Psoas muscle (tissue), 8 donors: ENCODE measurements at places on chromosomes 1 and 21. TPM values are rescaled to one million over a fixed set of nuclear protein-coding genes. Genes with fewer than 3 reads are reported as not detected.

DNA sequence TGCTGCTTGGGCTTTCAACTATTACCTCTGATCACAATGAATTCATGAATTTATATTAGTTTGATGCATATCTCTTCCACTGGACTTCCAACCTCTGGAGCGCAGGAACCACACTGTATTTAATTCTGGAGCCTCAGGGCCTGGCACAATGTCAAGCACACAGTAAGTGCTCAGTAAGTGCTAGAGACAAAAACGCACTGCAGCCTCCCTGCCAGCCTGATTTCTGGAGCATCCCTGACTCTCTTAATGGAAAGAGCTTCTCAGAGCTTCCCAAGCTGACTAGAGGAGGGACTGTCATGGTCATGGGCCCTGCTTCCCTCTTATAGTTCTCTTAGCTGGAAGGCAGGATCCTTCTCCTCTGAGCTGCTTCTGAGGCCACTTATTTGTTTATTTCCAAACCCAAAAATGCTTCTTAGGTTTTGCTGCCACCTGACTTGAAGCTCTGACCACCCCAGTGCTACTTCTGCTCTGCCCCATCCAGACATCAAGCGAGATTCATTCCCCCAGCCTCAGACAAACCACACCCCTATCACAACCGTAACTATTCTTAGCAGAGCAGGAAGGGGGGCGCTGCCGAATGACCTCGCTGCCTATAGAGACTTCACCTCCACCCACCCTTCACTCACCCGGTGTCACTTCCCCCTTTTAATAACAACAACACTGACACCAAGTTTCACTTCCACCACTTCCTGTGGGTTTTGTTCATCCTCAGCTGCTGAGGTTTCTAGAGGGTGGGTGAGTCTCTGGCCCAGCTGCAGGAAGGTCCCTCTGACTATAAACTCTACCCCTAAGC lies 33.6 kb downstream of the NUAK2 start:
- no peaks in the 10 kb centered on the region for H3K27me3 ChIP-seq
- peaks cover 19% of the 10 kb centered on the region for H3K4me1 ChIP-seq
- no peak overlapping the region for H3K27ac ChIP-seq
- H3K4me3 ChIP-seq: no peak overlapping the region
- H3K36me3 ChIP-seq: no peaks in the 10 kb centered on the region
- DNase-seq: no peak

The LCE2B gene
- not detected for total RNA-seq

DNA sequence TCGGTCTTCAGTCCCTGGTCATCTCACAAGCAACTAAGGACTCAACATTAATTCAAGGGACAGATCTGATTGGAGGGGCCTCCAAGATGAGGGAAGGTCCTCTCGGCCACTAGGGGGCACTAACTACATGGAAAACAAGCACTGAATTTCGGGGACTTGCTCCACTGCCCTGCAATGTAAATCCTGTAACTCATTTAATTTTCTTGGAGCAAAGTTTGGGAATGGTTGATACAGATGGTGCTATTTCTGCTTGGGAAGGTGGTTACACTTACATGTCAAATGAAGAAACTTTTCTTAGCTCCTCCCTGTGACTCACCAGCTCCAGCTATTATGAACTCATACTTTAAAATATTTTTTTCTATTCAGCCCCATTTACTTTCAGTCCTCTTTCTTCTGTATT lies 97.4 kb upstream of the KCNJ15 start:
- no peaks in the 10 kb centered on the region for H3K27me3 ChIP-seq
- no peaks in the 10 kb centered on the region for H3K36me3 ChIP-seq
- no peak for DNase-seq
- H3K4me1 ChIP-seq: no peaks in the 10 kb centered on the region
- no peak overlapping the region for H3K4me3 ChIP-seq

DNA sequence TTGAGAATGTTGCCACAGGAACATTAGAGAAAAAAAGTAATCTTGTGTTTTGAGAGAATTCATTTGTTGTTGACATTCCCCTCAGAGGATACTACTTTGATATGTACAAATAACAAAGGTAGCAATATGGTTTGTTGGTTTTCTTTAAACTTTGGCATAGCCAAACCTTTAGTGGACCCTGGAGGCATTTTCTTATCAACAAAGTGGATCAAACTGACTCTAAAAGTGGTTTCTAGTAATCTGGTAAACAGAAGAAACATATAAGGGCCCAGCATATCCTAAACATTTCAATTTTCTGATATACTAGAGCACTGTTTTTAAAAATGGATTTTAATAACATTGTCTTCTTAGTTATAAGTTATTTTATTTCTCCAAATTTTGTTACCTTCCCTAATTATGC lies 29.8 kb downstream of the POU2F1 start:
- H3K36me3 ChIP-seq: no peaks in the 10 kb centered on the region
- no peaks in the 10 kb centered on the region for H3K27me3 ChIP-seq
- peaks cover 23% of the 10 kb centered on the region for H3K4me1 ChIP-seq
- no peak overlapping the region for H3K4me3 ChIP-seq

The OR14I1 gene
- not detected for total RNA-seq

DNA sequence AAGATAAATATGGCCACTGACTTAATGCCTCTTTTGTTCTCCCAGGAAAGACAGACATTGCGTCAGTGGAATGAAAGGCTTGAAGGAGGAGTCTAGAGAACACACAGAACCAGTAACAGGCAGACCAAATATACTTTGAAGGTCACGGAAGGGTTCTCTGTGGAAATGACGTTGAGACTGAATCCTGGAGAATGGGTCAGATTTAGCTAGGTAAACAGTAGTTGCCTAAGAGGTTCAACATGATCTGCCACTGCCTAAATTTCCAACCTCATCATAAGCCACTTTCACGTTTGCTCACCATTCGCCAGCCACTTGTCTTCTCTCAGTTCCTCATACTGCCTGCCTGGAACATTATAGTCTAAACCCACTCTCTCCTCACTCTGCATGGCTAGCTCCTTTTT lies 20.5 kb downstream of the PLA2G4A start:
- no peaks in the 10 kb centered on the region for H3K36me3 ChIP-seq
- no peak for DNase-seq
- H3K4me1 ChIP-seq: no peaks in the 10 kb centered on the region
- H3K4me3 ChIP-seq: no peak overlapping the region
- H3K27ac ChIP-seq: no peak overlapping the region

The TMEM54 gene
- 4.8 TPM for total RNA-seq

The RHOU gene
- total RNA-seq: 9.7 TPM

GRCh38 chr1:168823988-168824387 lies 95.0 kb upstream of the DPT start:
- no peak for DNase-seq
- no peak overlapping the region for H3K4me3 ChIP-seq
- H3K27ac ChIP-seq: no peak overlapping the region
- no peaks in the 10 kb centered on the region for H3K27me3 ChIP-seq
- H3K36me3 ChIP-seq: no peaks in the 10 kb centered on the region

DNA sequence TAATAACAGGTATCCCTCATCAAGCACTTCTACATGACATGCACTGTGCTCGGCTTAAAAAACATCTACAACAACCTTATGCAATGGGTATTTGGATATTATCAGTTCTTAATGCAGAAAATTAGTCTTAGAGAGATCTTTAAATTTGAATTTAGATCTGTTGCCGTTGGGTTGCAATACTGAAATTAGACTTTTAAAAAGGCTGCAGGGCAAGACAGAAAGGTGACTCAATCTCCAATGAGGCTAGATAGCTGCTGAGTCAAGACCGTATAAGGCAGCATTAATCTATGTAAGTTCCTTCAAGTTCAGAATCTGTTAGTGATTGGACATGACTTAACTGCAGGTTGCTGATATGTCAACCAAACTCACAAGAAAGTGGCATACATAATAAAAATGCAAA lies 37.3 kb downstream of the OLFM3 start:
- DNase-seq: no peak
- H3K36me3 ChIP-seq: no peaks in the 10 kb centered on the region
- H3K27ac ChIP-seq: no peak overlapping the region

The SPATA45 gene
- total RNA-seq: not detected

- H3K4me3 ChIP-seq: peak overlapping the region; percentile 90
- peaks cover 12% of the 10 kb centered on the region for H3K4me1 ChIP-seq
- H3K27me3 ChIP-seq: no peaks in the 10 kb centered on the region
- no peak for DNase-seq
- H3K36me3 ChIP-seq: peaks cover 2% of the 10 kb centered on the region
- H3K27ac ChIP-seq: peak overlapping the region; percentile 75
Observed at GRCh38 chr1:89842567-89843272, 21.9 kb downstream of the LRRC8D start.

- peak overlapping the region; percentile 46 for H3K27ac ChIP-seq
- no peaks in the 10 kb centered on the region for H3K36me3 ChIP-seq
- DNase-seq: peak; percentile 74
- peak overlapping the region; percentile 22 for H3K4me3 ChIP-seq
Observed at GRCh38 chr1:67735806-67736627, 51.0 kb downstream of the GADD45A start.

- H3K4me1 ChIP-seq: no peaks in the 10 kb centered on the region
- no peaks in the 10 kb centered on the region for H3K27me3 ChIP-seq
- no peak overlapping the region for H3K4me3 ChIP-seq
- H3K36me3 ChIP-seq: no peaks in the 10 kb centered on the region
- DNase-seq: no peak
Observed at GRCh38 chr21:40719615-40720014, 127.3 kb downstream of the DSCAM start.

GRCh38 chr1:39576016-39576657 lies 453 bp downstream of the PABPC4 start:
- peak; percentile 81 for DNase-seq
- H3K36me3 ChIP-seq: peaks cover 7% of the 10 kb centered on the region
- peaks cover 19% of the 10 kb centered on the region for H3K4me1 ChIP-seq

DNA sequence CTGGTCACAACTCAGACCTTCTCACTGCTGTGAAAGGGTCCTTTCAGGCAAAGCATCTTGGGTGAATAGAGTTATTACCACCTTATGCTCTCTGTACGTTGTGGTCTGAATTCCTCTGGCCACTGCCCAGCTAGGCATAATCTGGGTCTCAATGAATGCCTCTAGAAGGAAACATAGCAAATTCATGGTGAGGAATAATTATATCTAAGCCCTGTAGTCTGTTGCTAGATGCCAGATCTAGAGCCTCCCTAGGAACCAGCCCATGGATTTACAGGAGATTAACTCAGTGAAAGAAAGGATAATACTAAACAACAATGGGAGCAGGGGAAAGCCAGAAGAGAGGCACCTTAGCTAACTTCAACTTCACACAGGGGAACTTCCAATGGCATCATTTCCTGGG lies 2.4 kb upstream of the COL11A1 start:
- no peaks in the 10 kb centered on the region for H3K27me3 ChIP-seq
- H3K36me3 ChIP-seq: no peaks in the 10 kb centered on the region
- H3K4me3 ChIP-seq: no peak overlapping the region

The ADCY10 gene
- total RNA-seq: 0.17 TPM

The BECN2 gene
- total RNA-seq: not detected

The DLGAP3 gene
- not detected for total RNA-seq

The ANP32E gene
- total RNA-seq: 26.9 TPM

- no peaks in the 10 kb centered on the region for H3K27me3 ChIP-seq
- no peaks in the 10 kb centered on the region for H3K36me3 ChIP-seq
Observed at GRCh38 chr1:201676197-201676596, 137.3 kb downstream of the NAV1 start.
